Activated CD4-positive, alpha-beta T cell treated with anti-CD3 and anti-CD28 coated beads for 1 hour (primary cell): ENCODE measurements at places on chromosomes 6 and 20.

DNA sequence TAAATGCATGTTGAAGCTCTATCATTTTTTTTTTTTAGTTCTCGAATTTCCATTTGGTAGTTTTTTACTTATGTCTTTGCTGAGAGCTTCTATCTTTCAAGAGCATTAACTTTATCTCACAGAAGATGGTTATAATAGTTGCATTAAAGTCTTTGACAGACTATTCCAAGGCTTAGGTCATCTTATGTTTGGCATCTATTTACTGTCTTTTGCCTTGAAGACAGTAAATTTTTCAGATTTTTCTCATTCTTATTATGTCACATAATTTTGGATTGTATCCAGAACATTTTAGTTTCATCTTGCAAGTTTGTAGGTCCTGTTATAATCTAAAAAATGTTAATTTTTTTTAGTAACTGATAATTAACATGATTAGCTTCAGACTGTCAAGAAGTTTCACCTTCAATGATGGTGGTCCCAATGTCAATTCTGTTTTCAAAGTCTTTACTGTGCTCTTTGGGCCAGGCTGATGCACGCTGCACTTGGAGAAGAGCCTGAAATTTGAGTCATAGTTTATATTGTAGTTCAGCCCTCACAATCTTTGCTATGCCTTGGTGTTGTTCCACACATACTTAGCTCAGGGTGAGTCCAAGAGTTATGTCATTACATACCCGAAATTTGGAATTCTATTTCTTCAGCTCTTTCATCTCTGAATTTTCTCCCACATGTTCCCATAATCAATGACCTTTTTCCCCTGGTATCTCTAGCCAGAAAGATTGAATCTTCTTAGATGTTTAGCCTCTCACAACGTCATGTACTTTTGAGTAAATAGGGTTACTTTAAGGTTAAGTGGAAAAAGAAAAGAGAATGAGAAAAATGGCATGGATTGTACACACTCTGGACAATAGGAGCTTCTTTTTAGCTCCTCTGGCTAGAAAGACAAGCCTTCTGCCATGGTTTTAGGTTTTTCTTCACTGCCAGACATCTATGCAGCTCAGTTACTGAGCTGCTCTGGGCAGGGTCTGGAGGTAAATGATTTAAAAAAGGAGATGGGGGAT is 110.3 kb upstream of the BTBD3 start:
- no peak for DNase-seq

GRCh38 chr20:56453352-56453751 is 15.1 kb upstream of the RTF2 start:
- DNase-seq = no peak

- no peak for DNase-seq
Measured at GRCh38 chr6:1062786-1063545, 248.9 kb upstream of the FOXQ1 start.

DNA sequence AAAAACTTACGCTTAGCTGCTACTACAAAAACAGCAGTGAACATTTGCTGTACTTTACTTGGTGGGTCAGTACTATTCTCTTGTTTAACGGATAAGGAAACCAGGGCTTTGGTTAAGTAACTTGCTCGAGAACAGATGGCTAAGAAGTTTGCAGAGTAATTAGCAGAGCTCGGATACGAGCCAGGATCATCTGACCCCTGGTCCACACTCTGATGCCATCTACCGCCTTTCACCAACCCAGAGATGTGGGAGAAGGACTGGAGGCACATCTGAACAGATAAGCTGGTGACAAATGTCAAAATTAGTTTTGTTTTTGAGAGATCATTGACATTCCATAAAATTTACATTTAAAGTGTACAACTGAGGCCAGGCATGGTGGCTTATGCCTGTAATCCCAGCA is 18.9 kb upstream of the RPL7L1 start:
- DNase-seq = no peak

DNA sequence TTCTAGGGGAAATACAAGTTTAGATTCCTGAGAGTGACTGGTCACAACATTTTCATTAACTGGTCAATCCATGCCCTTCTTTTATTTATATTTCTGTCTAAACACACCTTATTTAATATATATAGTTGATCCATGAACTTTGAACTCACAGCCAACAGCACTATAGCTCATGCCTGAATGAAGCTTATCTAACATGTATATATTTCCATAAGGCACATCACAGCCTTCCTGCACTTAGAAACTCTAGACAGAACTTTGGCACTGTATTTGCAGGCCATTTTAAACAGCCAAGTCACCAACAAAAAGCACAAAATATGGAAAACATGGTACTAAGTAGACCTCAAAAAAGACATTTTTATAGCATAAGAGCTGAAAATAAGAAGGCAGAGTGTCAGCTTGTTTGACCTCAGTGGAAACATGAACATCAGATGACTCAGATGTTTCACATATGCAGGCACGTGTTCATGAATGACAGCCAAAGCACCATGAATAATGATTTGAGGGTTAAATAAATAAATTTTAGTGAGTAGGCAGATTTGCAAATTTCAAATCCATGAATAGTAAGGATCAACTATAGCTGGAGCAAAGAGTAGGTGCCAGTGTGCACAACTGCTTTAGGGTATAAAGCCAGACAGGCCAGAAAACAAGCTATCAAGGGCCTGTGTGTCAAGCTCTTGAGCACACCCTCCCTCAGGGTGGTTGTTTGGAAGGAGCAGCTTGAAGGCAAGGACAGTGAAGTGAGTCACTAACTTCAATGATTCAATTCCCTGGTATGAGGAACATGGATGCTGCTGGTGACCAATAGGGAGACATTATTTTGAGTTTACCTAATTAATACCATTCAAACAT is 88.9 kb upstream of the NT5E start:
- no peak for DNase-seq

DNA sequence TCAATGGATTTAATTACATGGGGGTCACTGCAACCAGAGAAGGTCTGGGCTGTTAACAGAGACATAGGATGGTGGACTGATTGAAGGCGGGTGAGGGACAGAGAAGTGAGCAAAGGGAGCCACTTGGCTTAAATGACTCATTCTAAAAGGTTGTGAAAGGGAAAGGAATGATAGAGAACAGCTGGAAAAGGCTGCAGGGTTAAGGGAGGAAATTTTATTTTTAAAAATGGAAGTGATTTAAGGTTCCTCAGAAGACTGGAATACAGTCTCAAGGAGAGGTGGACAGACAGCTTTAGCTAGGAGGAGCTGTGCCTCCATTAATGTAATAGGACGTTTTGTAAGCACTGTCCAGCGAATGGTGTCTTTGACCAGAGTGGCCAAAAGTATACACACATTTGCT is 46.7 kb downstream of the RGS17 start:
- no peak for DNase-seq

GRCh38 chr6:2978923-2979322 is 7.6 kb upstream of the SERPINB6 start:
- no peak for DNase-seq

DNA sequence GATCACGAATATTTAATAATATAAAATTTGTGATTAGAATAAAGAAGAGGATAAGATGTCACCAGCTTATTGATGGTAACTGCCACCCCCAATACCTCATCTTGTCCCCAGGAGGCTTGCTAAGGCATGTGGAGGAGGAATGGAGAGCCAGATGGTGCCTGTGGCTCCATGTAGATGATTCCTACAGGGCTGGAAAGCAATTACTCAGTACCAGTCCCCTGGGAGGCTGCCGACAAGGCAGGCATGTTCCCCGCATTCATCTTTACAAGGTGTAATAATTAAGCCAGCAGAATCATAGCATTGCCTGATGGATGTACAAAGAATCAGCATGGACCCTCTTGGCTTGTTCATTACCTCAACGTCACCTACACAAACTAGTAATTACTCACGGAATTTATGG is 155.3 kb downstream of the PLCB1 start:
- no peak for DNase-seq

GRCh38 chr6:71222671-71223070 is 65.9 kb upstream of the OGFRL1 start:
- DNase-seq = no peak

GRCh38 chr20:17965042-17965697 is 3.4 kb downstream of the SNX5 start:
- DNase-seq = no peak

DNA sequence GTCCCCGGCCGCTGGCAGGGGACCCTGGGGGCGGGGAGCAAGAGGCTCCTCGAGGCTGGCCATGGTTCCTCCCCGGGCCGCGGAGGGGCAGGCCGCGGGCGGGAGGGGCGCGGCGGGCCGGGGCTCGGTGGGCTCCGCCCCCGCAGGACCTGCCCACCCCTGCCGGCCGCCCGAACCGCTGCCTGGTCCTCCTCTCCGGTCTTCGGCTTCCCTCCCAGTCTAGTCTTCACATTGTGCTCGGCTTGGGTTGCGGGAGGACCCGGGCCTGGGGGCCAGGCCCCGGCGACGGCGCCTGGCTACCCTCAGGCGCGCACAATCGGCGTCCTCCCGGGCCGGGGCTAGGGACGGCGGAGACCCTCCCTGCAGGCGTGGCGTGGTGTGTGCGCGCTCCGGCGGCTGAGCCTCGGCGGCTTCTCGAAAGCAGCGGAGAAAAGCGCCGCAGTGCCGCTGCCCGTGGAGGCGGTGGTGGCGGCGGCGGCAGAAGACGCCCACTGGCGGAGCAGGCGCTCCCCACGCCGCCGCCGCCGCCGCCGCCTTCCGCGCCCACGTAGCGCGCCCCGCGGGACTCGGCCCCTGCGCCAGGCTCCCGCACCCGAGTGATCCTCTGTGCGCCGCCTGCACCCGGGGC is at the start of gene PDE10A:
Gene PDE10A, minus strand, starts transcription at position 493 of the 628 bp plus-strand sequence. Its CDS starts 430 bp downstream, at position 63.
- no peak for DNase-seq

DNA sequence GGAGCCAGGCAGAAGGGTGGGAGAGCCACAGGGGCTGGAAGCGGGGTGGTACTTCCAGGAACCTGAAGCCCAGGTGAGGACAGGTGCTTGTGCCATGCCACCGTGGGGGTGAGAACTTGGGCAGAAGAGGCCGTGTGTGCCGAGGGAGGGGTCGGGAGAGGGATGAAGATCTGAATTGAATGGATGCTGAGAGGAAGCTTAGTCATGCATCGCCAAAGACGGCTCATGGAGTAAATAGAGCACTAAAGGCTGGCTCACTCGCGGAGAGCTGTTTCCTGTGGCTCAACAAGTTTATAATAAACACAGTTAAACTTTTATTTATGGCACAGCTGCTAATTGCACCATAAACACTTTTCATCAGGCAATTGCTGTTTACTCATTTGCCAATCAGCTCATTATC is 21.7 kb upstream of the MYT1 start:
- DNase-seq = no peak

- DNase-seq = no peak
Measured at GRCh38 chr6:80209430-80209829, 103.0 kb downstream of the BCKDHB start.

GRCh38 chr6:166439366-166440091 is 56.8 kb upstream of the MPC1 start:
- DNase-seq = no peak

DNA sequence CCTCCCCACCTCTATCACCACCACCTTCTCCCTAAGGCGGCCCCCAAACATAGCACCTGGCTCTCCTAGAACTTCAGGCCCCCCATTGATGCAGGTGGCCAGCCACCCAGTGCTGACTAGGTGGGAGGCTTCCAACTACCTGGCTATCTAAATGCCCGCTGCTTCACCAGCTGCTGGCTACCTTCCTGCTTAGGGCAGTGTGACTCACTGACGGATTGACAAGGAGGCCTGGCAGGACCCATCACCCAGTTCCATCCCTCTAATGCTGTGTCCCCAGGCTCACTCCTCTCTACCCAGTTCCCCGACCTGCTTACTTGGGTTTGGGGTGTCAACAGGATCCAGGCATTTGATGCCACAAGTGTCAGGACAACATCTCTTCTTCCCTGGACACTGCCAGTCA is 1.1 kb downstream of the SLPI start:
- DNase-seq = no peak

GRCh38 chr6:126826166-126826714 is 292.2 kb upstream of the RSPO3 start:
- no peak for DNase-seq

DNA sequence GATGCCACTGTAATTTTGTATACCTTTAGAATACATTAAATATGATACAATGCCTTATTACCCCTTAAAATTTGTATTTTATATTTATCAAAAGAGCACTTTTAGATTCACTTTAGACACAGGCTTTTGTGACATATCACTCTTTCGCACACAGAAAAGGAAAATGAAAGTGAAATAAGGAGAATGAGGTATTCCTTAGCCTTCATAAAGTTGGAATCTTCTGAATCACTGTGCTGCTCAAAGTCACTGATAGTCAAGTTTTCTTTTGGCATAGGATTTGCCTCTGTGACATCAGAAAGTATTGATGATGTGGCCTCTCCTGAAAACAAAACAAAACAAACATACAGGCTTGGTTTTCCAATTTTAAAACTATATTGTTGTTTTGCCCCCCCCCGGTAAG is 1097.1 kb downstream of the KIF16B start:
- DNase-seq = no peak

DNA sequence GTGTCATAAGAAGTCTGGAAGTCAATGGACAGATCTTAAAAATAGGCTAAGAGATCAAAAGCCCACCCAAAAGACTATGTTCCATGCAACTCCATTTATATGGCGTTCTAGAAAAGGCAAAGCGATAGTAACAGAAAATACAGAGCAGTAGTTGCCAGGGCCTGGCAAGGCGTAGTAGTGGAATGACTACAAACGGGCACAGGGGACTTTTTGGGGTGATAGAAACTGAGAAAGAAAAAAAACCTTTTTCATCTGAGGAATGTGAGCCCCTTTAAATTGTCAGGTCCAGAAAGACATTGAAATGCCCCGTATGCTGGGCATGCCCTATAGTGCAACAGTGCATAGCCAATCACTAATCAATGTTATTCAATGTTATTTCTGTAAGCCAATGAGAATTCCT is 47.2 kb upstream of the FAM50B start:
- DNase-seq = no peak

DNA sequence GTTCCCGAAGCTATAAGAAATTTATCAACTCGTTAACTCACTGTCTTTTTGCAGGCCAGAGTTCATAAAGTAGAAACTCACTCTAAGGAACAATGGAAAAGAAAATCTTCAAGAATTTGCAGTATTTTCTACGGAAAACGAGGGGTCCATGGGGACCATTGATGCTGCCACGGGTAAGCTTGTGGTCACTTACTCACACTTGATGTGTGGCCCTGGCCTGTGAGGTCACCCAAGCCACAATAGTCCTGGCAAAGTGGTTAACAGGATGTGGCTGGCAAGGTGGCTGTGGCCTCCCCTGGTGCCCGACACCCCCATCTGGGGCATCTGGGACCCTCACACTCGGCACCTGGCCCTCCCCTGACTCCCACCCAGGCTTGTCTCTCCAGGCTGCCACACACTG is 123.4 kb downstream of the C6orf118 start:
- no peak for DNase-seq

GRCh38 chr20:19620446-19620845 is 137.6 kb upstream of the RIN2 start:
- DNase-seq = no peak

DNA sequence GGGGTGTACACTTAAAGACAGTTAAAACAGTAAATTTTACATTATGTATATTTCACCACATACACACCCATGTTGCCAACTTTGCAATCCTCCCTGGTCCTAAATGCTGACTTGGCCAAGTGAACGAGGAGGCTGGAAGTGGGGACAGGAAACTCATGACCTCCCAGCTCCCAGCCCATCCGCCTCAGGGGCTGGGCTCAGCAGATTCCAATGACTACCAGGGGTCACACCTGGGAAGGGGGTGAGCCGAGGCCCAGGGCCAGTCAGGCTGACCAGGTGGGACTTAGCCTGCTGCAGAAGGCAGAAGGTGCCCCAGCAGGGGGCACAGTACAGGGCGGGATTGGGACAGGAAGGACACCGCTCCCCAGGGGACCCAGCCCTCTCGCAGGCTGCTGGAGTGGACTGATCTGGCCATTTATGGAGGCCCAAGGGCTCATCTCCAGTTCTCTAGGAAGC is 2.4 kb downstream of the SIGLEC1 start:
- no peak for DNase-seq

- no peak for DNase-seq
Measured at GRCh38 chr6:109055771-109056235, 38.8 kb downstream of the SESN1 start.
